GM04503 (cell line): ENCODE measurements at places on chromosomes 5 and 9.

- peak; percentile 69 for DNase-seq
Measured at GRCh38 chr5:168793841-168794837, 215.0 kb upstream of the PANK3 start.

GRCh38 chr5:71013575-71013974 lies 11.6 kb downstream of the NAIP start:
- DNase-seq: no peak

DNA sequence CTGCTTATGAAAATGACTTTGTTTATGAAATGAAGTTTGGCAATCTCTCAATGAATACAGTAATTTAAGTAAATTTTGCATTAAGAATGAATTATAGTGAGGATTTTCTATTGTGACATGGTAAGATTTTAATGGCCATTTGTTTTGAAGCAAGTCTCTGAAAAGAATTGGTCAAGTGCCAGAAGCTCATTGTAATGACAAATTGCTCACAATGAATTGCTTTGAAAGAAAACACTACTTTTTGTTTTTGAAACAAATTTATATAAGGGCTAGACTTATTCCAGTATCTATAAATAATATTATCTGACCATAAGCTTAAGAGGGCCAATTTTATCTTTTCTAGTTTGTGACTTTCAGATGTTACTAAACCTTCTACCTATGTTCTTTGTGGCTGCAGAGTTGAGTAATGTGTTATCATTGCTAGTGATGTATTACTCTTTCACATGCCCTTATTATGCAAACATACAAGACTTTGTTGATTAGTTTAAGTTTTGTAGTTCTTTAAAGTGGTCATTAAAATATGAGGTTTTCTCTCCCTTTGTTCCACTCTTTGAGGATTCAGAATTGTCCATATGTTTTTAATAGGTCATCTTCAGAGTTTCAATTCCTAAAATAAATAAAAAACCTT lies 93.0 kb upstream of the ZNF608 start:
- DNase-seq: no peak

- DNase-seq: peak; percentile 39
Measured at GRCh38 chr5:137833463-137833862, 34.2 kb upstream of the MYOT start.

- DNase-seq: no peak
Measured at GRCh38 chr5:54946306-54946819, 39.0 kb downstream of the ESM1 start.

DNA sequence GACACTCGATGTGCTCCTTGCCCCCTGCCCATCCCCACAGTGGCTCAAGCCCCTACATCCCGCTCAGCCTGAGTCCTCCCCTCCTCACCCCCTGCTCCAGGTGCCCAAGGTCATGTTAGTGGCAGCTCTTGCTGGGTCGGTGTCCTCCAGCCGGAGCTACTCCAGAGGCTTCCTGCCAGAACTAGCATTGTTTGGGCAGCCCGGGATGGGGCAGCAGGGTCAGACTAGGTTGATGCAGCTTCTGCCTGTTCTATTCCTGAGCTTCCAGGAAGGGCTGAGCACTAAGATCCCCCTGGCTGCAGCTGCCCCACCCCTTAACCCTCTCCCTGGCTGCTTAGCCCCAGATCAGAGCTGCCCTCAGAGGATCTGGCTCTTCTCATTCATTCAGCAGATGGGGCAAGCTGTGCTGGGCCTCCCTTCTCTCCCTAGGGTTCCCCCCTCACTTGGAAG lies 671 bp downstream of the RGS14 start:
- DNase-seq: no peak

DNA sequence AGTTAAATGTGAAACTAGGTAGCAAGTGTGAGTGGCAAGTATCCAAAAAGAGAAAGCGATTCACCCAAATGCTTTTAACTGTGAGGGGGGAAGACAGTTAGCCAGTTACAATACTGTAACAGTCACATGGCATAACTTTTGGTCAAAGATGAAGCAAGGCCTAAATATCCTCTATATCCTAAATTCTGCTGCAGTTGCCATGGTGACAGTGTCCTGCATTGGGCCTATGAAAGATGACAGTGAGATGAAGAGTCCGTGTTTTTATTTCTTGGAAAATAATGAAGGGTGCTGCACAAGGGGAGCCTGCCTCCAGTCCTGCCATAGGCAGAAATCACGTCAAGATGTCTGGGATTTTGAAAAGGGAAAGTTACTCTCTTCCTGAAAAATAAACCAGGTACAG lies 534.6 kb downstream of the NTRK2 start:
- DNase-seq: no peak

- DNase-seq: peak; percentile 75
Measured at GRCh38 chr9:113219969-113220368, 1.1 kb downstream of the FKBP15 start.

GRCh38 chr9:95887926-95888497 lies 12.5 kb downstream of the ERCC6L2 start:
- no peak for DNase-seq

- no peak for DNase-seq
Measured at GRCh38 chr9:131334629-131335367, 45.3 kb downstream of the PLPP7 start.

DNA sequence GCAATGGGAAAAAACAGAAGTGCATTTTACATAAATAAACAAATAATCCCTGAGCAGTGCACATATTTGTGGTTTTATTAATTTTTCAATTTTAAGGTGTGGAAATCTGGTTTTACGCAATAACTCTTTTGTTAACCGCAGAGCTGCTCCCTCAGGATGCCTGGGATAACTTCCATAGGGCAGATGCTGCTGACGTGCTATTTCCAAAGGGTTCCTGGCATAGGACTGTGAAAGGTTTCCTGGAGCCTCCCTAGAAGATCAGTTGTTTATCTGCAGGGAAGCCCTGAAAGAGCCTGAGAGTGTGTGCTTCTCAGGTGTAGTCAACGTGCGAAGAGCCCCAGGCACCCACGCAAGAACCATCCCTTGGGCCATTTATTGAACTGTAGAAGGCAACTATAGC lies 443.5 kb downstream of the PLK2 start:
- DNase-seq: no peak

DNA sequence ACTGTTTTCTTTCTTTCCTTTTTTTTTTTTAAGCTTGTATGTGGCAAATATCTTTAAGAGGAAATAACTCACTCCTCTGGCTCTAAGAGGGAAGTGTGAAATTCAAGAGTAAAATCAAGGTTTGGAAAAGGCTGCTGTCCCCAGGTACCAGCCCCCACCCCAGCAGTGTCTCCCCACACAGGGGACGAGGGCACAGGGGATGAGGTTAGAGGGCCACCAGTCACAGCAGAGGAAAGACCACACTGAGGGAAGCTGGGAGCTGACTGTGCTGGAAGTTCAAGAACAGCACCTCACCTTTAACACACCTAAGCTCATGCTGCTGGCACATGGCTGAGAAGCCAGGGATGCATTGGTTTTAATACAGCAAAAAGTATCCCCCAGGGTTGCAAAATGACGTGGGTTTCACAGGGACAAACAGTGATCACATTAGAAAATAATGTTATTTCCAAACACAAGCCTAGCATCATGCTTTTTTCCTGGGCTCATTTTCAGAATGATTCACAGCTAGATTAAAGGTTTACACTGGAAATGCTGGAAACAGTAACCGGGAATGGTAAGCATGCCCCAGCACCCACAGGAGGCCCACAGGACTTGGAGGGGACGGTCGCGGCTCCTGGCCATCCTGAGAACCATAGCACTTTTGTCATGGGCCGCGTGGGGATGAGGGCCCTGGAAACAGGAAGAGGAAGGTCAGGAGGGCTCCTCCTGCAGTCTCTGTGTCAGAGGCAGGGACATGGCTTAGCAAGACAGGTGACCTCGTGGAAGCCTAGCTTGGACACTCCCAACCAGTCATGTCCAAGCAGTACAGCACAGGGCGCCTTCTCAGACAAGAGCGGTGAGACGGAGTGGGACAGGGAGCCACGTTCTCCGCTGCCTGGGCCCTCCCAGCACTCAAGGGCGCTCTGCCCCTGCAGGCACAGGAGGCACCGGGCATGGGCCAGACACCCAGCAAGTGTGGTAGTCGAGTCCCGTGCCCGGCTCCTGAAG lies 6.9 kb downstream of the LPCAT1 start:
- DNase-seq: peak; percentile 69

GRCh38 chr9:2087500-2088313 lies 72.6 kb downstream of the SMARCA2 start:
- DNase-seq: no peak

GRCh38 chr5:167509076-167509475 lies 782.4 kb upstream of the WWC1 start:
- DNase-seq: no peak

DNA sequence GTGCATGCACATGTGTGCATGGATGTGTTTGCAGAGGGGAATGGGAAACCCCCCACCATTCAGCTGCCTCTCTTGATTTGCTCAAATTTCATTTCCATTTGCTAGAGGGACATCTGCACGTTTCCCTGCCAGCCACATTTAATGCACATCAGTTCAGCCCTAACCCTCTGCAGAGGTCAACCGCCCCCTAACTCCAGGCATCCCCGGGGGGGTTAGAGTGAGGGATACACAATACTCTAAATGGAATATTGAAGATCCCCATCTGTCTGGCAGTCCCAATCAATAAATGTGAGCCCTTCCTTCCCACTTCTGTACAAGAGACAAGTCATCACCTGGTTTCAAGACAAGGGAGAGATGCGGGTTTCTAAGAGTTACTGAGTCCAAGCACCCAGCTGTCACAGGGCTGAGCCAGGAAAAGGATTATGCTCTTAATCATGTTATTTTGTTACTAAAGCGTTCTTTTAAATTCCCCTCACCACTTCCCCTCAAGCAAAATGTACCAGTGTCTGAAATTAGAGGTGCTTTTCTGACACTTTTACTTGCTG lies 134.1 kb downstream of the SEMA6A start:
- no peak for DNase-seq

DNA sequence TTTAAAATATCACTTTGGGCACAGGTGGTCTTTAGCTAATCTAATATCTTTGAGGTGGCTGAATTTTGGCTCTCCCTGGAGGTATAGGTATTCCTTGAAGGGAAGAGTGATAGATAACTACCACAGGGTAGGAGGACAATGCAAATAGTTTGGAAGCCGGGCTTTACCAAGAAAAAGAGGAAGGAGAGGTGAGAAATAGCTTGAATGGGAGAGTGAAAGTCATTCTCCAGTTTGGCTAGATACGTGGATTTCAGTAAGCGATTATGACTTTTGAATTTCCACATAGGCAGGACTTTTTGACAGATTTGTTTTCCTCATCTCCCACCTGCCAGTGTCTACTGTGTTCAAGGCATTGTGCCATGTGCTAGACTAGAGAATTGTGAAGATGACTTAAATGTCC lies 45.5 kb downstream of the RASA1 start:
- DNase-seq: no peak

DNA sequence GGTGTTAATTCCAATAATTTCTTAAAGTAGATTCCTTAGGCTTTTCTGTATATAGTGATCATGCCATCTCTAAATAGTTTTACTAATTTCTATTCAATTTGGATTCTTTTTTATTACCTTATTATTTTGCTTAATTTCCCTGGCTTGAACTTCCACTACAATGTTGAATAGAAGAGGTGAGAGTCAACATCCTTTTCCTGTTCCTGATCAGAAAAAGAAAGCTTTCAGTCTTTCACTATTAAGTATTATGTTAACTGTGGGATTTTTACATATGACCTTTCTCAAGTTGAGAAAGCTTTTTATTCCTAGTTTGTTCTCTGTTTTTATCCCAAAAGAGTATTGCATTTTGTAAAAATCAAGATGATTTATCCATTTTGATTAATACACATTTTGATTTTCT lies 574.5 kb upstream of the TLE4 start:
- no peak for DNase-seq
